Stimulated activated CD4-positive, alpha-beta T cell treated with anti-CD3 and anti-CD28 coated beads, Interleukin-12 subunit alpha, Interleukin-12 subunit beta, amount 100 ng/mL, for 4 hours (primary cell): ENCODE measurements at places on chromosomes 7 and 10.

- no peak for DNase-seq
These were observed 31.1 kb upstream of the ABCA13 start for GRCh38 chr7:48140001-48140681.

- DNase-seq = no peak
These were observed 72.3 kb downstream of the CREB5 start for GRCh38 chr7:28484606-28484935.

- no peak for DNase-seq
These were observed 80.2 kb downstream of the CHCHD3 start for GRCh38 chr7:133001727-133002126.

GRCh38 chr7:15504351-15504750 is 57.5 kb downstream of the AGMO start:
- DNase-seq = no peak

DNA sequence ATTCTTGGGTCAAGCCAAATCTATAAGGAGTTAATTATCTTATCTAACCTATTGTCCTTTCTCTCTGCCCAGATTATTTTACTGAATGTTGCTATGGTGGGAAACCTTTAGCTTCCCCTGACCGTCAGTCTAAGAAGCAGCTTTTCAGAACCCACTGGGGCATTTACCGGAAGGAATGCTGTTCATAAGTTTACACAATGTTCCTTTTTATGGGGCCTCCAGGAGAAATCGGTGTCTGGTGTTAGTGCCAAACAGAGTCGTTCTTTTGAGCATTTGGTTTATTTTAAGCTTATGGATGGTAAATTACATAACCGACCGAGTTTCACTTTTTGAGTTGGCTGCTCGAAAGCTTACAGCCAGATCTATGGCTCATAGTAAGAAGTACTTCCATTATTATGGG is 111.9 kb downstream of the CACNB2 start:
- no peak for DNase-seq

GRCh38 chr7:45391618-45392451 is 182.3 kb upstream of the ADCY1 start:
- no peak for DNase-seq

DNA sequence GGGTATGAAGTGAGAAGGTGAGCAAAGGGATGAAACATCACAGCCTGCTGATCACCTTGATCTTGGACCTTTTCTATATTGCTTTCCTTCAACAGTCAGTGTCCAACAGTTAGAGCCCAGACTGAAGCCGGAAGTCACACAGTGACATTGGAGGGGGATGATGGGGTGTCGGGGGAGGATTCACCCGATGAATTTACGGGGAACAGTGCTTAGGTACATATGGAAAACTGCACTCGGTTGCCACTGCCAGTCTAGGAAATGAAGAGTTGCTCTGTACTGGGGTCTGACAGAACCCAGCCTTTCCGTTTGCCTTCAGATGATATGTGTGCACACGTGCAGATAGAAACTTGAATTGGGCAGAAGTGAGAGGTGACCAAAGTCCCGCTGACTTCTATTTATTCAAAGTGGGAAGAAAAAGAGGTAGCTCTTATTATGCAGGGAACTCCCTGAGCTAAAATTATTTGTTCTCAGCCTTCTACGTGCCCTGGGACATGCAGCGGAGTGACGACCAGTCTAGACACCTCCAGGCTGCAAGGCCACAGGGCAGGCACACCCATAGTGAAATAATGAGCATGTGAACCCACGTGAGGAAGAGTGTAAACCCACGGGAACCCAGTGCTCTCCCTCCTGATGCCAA is 107.2 kb upstream of the INHBA start:
- DNase-seq = no peak

- no peak for DNase-seq
These were observed 116.5 kb downstream of the GRM3 start for GRCh38 chr7:86760236-86760635.

GRCh38 chr10:123781956-123782500 is 109.6 kb downstream of the CPXM2 start:
- no peak for DNase-seq

DNA sequence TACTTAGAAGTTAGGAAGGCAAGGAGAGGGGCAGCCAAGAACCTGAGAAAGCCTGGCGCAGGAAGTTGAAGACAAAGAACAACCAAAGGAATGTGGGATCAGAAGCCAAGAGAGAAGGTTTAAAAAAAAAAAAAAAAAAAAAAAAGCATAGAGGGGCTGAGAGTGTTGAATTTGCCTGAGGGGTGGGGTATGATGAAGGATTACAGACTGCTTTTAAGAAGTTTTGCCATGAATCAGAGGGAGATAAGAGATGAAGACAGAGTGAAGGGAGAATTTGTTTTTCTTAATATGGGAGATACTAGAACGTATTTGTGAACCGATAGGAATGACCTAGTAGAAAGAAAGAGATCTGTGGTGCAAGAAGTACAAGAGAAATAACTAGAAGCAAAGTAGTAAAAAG is 6.7 kb downstream of the SLC26A4 start:
- DNase-seq = no peak

DNA sequence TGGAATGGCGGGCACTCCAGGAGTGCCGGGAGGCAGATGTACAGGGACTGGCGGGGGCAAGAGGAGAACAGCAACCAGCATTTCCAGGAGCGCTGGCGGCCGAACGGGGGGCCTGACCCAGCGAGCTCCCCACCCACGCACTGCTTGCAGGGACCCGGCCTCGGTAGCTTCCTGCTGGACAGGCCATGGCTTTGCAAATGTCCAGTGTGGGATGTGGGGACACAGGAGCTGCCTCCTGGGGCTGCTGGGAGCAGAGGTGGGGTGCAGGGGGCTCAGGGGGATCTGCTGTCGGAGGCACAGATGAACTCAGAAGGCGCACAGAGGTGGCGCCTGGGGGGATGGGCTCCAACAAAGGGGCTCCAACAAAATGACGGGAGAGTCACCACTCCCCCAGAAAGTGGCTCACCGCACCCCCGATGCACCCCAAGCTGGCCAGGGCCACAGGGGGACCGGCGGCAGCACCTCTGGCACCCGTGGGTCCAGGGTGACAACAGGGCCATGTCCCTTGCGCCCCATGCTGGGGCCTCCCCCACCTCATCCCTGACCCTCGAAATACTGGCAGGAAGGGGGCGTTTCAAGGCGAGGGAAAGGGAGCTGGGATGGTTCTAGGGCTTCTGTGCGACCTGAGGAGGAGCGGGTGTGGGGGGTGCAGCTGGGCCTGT is 41.1 kb downstream of the AP5Z1 start:
- DNase-seq = no peak

DNA sequence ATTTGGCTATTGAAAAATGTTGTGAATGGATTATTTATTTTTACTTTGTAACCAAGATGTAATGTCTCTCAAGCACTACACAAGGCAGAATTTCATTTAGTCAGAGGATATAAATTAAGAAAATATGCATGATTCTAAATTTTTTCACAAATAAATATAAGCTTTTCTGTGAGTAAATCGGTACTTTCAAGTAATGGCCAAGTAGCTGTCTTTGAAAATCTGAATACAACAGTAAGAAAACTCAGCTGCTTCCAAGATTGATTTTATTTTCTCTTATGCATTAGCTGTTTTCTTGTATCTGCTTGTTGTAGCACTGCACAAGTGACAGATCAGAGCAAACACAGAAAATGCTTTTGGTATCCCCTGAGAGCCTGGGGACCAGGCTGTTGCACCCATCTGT is 998.5 kb upstream of the GHITM start:
- DNase-seq = no peak

GRCh38 chr10:52229291-52229931 is 84.7 kb upstream of the DKK1 start:
- DNase-seq = no peak

DNA sequence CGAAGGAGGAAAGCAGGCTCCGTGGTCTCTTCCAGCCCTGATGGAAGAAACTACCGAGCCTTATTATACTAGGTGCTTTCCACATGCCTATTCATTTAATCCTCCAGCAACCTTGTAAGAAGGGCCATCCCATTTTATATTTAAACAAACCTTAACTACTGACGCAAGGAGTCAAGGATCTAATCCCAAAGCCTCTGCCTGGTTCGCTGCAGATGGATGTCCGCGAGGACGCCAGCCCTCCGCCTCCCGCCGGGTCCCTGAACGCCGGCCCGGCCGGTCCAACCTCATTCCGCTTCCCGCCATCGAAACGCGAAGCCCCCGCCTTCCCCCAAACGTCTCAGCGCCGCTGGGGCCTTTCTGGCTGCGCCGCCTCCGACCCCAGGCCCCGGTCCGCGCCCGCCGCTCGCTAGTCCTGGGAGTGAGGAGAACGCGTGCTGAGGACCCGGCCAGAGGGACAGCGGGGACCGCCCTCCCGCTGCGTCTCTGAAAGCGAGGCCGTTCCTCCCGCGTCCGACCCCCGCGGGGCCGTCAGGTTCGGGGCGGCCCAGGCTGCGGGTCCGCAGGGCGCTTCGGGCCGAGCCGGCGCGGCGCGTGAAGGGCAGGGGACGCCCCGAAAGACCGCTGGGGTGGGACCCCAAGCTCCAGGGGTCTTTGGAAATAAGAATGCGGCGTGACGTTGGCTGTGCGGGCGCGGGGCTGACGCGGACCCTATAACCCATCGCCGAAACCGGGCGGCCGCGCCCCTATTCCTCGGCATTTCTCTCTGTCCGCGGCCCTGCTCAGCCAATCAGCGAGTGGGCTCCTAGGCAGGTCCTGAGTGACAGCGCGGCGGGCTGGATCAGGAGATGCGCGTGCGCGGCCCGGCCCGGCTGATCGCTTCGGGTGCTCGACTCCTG is at the start of gene ATP6V0E2:
Gene ATP6V0E2, plus strand, starts transcription at position 896 of the 896 bp plus-strand sequence. CDS start 97 bp downstream, outside the sequence.
- peak; percentile 93 for DNase-seq

GRCh38 chr10:28881171-28881882 is 204.0 kb downstream of the BAMBI start:
- DNase-seq = no peak

DNA sequence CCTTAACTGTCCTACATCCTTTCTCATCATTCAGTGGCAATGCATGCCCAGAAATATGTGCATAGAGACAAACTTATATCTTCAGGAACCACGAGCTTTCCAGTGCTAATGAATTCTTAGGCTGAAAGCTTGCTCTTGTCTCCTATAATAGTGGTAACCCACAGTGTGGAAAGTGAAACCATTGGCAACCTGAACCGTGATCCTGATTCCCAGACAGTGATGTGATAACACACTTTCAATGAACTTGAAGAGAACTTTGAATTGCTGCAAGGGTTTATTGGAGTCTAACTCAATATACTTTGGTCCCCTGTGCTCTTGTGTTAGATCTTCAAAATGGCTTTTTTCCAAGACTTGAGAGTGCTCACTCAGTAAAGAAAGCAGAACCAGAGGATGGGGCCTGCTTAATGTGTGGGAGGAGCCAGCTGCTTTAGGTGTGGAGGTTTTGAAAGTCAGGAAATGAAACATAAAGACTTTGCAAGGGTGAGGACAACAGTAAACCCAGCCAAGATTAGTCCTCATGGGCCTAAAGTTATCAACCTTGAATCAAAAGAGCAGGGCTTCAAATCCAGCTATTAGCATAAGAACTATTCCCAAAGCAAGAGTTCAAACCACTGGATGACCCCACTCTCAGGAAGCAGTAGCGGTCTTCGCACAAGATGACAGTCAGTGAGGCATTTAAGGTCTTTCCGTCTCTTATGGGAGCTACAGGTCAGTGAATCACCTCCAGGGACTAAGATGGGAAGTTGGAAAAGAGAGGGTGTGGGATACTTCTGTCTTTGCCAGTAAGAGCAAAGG is 332.4 kb upstream of the NRP1 start:
- no peak for DNase-seq

DNA sequence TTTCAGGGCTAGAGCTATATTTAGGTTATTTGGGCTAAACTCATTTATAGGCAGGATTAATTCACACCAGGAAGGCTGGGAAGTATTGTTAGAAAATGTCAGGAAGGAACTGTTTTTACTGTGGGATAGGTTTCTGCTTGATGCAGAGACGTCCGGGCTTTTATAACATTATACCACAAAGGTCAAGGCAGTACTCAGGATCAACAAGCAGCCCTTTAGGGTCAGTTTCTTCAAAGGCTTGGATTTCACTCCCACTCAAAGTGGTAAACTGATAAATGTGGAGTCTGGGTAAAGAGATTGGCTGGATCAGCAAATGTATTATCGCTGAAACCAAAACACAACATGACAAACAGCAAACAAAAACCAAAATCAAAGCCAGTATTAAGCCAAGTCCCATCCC is 127.2 kb downstream of the ARL5B start:
- DNase-seq = no peak

DNA sequence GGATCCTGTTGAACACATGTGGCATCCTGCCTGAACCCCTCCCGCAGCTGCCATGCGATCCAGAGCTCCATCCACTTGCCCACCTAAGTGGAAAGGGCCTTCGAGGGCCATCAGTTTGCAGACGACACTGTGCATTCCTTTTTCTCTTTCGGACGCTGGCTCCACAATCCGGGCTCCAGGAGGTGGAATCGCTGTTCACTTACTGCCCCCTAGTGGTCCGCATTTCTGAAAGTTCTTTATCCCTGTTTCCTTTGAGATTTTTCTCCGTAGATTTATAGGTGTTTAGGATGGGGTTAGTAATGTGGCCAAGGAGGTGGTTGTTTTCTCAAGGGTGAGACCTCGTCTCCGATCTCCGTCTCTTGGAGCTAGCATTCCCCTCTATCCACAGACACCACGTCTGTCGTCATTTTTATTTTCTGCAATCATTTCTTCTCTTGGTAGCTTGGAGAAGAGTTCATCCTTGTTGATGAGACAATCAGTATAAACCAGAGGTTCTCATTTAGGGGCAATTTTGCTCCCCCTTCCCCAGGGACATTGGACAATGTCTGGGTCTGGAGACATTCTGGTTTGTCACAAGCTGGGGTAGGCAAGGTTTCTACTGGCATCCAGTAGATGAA is 204.6 kb downstream of the ARHGAP21 start:
- DNase-seq = peak; percentile 11

DNA sequence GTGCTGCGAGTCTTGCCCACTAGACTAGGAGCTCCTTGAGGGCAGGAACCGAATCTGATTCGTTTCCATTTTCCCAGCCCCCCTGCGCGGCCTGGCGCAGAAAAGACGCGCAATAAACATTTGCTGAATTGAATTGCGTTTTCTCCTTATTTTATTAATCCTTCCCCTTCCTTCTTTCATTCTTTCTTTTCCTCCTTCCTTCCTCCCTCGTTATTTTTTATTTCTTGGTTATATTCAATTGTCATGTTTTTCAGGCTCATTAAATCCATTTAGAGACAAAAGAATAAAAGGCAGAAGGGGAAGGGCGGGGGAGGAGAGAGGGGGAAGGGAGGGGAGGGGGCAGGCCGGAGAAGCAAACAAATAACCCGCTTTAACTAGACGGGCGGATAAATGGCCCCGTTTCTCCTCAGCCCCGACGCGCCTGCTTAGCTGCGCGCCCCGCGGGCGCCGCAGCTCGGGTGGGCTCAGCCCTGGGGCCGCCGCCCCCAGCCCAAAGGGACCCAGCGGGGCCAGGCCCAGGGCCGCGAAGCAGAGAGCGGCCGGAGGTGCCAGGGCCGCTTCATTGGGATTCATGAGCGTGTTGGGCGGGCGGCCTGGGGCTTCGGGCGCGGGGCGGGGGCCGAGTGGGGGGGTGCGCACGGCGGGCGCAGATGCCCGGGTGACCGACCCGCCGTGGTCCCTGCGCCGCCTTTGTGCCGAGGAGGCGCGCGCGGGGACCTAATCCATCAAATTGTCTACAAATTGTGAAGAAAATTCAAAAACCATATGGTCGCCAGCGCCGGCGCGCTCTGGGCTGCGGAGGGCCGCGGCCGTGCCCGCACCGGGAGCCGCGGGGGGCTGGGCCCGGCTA is 5.0 kb downstream of the LBX1 start:
- no peak for DNase-seq
